ENCODE measurements at places on chromosomes 12 and 14.

- DNase-seq: no peak
These were observed 31.5 kb upstream of the LIMA1 start for GRCh38 chr12:50314636-50315312.

- no peak for DNase-seq
These were observed 87.7 kb upstream of the FOXN3 start for GRCh38 chr14:89504602-89505313.

GRCh38 chr12:19869413-19869812 is 430.1 kb downstream of the AEBP2 start:
- DNase-seq: no peak

GRCh38 chr12:15580431-15580830 is 208.8 kb downstream of the EPS8 start:
- no peak for DNase-seq

DNA sequence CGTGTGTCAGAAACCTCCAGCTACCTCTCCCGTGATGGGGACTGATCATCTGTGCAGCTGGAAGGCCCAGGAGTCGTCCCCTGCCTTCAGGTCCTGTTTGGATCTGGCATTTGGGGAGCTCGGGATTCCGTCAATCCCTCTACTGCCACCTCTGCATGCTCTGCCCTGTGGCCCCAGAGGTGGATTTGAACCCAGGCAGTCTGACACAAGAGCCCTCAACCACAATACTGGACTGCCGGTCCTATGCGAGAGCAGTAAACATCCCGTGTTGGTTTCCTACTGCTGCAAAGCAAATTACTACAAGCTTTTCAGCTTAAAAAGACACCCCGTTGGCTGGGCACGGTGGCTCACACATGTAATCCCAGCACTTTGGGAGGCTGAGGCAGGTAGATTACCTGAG is 121.9 kb upstream of the FKBP4 start:
- DNase-seq: no peak

DNA sequence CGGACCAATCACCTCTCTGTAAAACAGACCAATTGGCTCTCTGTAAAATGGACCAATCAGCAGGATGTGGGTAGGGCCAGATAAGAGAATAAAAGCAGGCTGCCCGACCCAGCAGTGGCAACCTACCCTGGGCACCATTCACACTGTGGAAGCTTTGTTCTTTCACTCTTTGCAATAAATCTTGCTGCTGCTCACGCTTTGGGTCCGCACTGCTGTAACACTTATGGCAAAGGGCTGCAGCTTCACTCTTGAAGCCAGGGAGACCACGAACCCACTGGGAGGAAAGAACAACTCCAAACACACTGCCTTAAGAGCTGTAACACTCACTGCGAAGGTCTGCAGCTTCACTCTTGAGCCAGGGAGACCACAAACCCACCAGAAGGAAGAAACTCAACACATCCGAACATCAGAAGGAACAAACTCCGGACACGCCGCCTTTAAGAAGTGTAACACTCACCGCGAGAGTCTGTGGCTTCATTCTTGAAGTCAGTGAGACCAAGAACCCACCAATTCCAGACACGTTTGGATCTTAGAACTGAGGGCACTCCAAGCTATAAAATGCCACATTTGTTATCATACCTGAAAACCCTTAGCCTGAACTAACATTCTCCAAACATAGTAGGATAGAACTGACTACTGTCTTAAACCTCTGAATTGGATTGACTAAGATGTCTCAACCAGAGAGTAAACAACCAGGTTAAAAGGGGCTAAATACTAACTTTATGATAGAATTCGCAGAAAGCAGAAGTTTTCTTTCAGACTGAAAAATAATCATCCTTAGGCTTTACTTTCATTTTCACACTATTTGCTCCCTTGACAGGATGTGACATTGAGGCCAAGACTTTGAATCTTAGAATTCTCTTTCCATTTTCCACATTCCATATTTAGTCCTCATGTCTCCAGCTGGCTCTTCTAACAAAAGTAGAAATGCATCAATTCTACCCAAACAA is 33.6 kb downstream of the CDKL1 start:
- DNase-seq: no peak

All from anterior cingulate cortex (tissue), 58 donors.